Liver (tissue), 10 donors: ENCODE measurements at places on chromosomes 2 and 18. TPM values are rescaled to one million over a fixed set of nuclear protein-coding genes. Genes with fewer than 3 reads are reported as not detected.

The CCL20 gene
- 5.9 TPM for total RNA-seq

The COL4A3 gene
- total RNA-seq = 0.05 TPM

DNA sequence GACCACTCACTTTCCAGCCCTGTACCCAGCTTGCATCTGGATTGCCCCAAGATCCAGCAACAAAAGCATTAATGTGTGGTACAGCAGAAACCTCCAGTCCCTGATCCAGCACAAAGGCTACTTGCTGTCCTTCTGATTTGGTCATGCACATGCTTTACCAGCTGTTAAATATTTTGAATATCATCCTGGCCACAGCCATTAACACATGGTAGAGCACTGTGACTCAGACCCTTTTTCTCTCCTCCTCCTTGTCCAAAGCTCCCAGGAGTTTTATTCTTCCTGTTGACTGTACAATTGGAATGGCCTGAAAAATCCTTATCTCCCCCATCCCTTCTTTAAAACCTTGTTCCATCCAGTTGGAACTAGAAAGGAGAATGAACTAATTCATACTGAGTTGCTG, 419.7 kb upstream of the TNP1 start:
- no peak for DNase-seq

DNA sequence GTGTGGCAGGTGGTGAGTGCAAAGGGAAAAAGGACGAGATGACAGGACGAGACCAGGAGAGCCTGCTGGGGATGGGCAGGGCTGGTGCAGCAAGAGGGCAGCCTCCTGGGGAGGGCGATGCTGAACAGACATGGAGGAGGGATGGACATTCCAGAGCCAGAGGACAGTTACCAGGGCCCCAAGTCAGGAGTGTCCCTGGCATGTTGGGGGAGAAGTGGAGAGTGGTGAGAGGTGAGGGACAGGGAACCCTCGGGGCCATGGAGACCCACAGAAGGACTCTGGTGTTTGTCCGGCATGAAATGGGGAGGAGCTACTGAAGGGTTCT, 19.0 kb downstream of the MTERF4 start:
- no peak for DNase-seq

The GRHL1 gene
- total RNA-seq = 13.7 TPM

GRCh38 chr2:222982010-222982908, 69.7 kb upstream of the KCNE4 start:
- DNase-seq = no peak

DNA sequence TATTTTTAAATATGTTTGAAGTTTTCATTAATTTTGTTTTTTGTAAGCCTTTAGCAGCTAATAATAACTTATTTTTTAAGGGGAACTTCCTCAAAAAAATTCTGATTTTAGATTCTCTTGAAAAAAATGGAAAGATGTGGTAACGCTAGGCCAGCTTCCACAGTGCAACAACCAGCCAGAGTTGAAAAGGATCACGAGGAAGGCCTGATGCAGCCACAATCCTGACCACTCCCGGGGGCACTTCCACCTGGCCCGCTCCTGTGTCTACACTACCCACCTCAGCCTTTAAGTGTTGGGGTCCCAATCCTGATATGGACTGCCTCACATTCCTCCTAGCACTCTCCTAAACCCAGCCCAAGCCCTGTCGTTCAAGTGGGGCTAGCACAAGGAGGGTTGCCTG, 101.1 kb downstream of the TMEM17 start:
- no peak for DNase-seq

DNA sequence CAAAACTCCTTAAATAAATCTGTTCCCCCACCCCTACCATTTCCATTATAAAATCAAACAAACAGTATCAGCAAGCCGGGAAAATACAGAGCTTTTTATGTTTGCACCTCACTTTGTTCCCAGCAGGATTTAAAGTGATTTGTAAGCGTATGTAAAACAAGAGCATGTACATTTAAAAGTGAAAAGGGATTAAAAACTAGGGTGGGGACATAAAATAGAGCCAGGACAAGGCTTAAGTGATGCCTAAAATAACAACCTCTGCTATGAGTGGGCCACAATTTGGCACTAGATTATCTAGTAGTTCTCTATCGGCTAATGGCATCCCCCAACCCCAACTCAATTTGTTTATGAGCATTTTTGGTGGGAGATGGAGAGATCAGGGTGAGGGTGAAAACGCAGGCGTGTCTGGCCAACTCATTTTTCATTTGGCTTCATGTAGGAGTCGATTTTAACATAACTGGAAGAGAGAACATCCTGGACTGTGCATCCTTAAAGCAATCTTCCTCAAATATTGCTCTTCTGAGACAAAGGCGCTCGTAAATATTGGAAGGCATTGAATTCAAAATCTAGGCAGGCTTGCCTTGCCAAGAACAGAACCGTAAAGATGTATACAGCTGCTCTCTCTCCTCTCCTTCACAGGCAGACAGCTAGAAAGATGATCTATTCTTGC, 34.5 kb upstream of the TSPYL6 start:
- no peak for DNase-seq

DNA sequence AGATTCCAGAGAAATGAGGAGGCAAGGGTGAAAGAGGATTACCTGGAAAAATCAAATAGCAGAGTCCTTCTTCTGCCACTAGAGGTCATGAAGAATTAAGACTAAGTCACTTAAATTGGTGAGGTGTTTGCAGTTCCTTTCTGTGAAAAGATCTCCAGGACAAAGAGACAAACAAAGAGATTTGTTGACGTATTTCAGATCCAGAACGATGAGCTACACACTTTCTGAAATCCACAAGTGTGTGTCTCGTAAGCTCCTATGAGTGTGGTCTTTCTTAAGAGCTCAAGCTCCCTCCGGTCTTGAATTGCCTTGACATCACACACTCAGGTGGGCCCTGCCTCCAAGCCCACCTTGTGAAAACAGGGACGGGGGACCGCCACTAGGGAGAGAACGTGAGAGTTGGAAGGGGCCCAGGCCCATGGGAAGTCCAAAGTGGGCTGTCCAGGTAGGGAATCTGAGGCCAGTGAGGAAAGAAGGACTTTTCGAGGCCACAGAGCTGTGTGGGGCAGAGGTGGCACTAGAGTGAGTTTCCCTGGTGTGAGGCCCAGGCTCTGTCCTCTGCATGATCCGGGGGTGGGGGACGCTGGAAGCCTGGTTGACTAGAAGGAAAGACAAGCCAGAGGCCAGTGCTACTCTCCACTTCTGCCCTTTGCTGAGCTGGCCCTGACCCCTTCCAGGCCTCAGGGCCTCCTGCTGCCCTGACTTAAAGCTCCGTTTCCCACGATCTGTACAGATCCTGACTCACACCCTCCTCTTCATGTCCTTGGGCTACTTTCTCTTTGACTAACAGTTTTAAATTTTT, 168.1 kb upstream of the NCK2 start:
- no peak for DNase-seq

DNA sequence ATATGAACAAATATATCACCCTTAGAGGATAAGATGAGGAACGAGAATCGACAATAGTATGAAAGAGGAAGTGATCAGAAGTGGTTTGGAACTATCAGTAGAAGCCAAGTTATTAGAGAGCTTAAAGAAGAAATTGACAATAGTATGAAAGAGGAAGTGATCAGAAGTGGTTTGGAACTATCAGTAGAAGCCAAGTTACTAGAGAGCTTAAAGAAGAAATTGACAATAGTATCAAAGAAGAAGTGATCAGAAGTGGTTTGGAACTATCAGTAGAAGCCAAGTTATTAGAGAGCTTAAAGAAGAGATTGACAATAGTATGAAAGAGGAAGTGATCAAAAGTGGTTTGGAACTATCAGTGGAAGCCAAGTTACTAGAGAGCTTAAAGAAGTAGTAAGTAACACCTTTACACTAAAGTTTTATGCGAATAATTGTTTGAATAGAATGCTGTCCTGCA, 175.5 kb downstream of the ZNF407 start:
- DNase-seq = no peak

DNA sequence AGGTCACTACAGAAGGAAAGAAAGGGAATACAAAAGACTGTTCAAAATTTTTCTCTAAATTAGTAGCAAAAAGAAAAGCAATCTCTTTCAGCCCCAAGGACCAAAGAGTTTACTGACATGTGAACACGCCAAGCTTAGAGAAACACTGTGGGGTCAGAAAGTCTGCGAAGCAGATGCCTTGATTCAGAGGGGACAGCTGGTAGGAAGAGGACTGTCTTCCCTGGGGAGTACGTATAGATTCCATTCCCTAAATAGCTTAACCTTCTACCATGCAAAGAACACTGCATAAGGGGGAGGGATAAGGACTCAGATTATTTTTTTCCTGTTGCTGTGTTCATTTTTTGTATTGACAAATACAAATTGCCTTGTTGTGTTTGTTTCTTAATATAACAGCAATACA, 96.1 kb downstream of the IRS1 start:
- no peak for DNase-seq

DNA sequence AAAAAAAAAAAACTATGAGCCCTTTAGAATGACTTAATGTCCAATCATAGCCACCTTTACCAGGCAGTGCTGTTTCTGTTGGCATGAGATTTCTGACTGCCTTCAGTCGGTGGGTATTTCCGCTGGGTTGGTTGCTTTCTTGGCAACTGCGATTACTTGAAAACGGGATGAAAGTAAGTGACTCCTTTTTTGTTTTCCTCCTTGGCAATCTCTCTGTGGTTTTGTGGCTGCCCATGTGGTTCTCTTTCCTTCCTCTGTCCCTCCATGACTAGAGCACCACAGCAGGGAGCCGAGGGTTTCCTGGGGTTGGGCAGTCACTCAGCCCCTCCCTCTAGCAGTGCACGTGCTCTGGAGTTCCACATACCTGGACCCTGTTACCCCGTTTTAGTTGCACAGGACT, 112.1 kb downstream of the KLHL29 start:
- no peak for DNase-seq

- DNase-seq = no peak
These were observed 189.5 kb downstream of the CMPK2 start for GRCh38 chr2:6676241-6676640.

DNA sequence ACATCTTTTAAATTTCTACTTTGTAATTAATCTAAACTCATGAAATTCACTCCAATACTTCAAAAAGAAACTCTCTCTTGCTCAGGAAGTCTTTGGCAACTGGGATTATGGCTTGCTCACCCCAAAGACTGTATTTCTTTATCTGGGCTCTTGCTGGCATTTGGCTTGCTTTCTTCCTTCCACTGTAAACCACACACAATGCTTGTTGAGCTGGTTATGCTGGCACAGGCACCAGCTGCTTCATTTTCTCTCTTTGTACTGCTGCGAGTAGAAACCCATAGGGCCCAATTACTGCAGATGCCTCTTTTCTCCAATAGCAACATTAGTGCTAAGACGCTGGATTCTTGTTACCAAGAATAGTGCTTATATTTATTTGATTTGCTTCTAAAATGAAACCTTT, 51.4 kb downstream of the SLC38A11 start:
- DNase-seq = no peak

DNA sequence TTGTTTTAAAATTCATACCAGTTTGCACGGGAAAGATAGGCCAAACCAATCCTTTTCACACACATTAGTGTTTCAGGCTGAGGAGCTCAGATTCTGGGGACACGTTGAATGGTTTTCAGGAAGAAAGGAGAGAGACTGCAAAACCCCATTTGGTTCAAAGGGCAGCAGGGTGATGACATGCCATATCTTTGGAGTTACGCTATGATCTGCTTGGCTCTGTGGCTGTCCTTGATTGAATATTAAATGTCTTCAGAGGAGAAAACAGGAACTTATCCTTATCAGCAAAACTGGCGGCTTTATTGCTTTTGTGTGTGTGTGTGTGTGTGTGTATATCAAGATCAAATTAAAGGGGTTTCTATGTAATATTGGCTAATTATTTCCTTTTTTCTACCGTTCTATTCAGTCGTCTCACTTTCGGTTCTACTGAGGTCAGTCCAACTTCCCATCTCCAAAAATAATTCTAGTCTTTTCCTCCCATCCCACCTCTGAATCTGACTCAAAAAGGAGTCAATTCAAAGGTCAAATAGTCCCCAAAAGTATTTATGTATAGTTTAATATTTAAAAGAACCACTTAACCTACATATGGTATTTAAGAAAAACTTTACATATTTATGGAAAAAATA, 292.9 kb upstream of the CCDC68 start:
- DNase-seq = no peak

DNA sequence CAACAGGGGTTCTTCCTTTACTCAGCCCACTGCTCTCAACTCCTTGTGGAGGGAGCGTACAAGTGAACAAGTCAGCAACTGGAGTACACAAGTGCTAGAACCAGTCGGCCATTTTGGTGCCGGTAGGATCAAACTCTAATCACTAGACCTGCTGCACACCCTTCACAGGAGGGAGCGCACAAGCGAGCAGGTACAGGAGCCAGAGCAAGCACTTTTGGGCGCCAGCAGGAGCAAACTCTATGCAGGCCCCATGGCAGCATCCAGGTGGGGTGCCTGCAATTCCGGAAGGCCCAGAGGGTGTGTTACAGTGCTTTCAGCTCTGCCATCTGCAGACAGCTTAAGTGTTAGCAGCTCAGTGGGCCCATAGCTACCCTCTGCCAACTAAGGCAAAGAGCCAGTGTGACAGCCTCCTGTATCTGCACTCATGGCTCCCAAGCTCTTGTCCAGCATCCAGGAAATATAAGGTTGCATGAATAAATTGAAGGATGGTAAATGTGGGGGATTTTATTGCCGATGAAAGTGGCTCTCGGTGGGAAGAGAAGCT, 426.1 kb downstream of the DCC start:
- DNase-seq = no peak

DNA sequence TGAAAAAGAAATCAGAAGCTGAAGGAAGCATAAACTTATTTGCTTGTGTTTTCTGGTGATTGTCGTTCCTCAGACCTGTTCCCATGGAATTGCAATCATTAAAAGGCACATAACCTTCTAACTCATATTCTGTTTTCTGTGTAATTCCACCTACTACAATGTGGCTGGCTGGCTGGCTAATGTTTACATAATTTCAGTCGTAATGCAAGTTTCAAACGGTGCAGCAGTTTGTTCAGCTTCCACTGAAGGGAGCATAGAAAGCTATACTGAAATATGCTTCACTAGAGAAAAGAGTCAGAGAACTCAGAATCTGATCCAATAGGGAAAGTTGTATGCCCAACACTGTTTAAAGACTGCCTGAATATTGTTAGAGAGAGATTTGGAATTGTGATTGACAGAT, 27.1 kb upstream of the SCN7A start:
- no peak for DNase-seq

DNA sequence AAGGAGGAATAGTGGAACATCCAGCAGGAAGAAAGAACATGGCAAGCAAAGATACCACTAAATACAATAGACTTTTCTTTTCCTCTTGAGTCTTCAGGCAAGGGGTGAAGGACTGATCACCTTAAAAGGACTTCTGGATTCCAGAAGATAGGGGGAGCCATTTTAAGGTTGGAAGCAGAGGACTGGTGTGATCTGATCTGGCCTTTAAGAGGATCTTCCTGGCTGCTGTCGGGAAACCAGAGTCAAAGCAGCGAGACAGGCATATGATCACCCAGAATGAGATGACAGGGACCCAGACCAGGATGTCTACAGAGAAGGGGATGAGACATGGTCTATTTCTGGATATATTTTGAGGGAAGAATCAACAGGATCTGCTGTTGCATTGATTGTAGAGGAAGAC, 558.0 kb downstream of the STK39 start:
- no peak for DNase-seq

The LRRC30 gene
- not detected for total RNA-seq

- no peak for DNase-seq
These were observed 24.4 kb upstream of the STK17B start for GRCh38 chr2:196195758-196196157.

The SLC9A2 gene
- total RNA-seq = 0.05 TPM
